ENCODE measurements at places on chromosomes 3 and 15.

GRCh38 chr3:134928392-134928791, 133.3 kb downstream of the EPHB1 start:
- DNase-seq = no peak

DNA sequence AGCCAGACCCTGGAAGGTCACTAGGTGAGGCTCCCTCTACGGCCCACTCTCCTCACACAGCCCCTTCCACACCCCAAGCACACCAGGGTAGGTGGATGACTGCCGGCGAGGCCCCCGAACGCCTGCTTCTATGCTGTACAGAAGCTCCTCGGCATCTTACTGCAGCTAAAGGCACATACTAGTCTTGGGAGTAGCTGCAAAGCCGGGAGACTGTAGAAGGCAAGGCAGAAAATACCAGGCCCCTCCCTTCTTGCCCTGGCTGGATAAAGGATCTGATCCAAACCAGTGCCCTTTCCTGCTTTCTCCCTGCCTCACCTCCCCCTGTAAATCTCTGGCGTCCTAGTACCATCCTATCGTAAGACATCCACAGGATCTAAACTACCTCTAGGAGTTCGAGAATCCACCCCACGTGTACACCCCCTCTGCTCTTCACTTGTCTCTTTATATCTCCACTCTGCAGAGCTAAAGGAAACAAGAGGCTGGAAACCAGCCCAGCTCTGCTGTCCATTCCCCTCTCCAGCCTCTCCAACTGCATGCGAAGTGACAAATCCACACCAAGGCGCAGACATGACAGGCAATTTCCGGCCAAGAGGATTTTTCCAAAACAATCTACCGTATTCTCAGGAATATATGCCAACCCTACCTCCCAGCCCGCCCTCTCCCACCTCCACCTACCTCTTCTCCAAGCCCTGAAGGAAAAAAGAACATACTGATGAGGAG, 11.8 kb downstream of the TNK2 start:
- no peak for DNase-seq

DNA sequence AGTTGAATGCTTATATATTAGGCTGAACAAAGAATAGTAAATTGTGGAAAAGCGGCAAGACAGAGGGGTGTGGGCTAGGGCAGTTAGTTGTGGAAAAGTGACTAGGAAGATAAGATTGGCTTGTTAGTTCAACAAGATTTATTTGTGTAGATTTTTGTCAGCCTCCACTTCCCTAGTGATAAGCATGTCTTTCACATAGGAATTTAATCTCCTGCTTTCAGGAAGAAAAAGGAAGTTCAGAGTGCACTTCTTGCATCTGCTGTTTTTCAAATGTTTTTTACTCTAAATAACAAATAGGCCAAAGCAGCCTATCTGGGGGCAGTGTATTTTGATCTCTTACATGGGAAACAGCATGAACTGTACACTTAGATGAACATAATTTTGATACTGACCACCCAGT, 919.9 kb downstream of the NAALADL2 start:
- no peak for DNase-seq

DNA sequence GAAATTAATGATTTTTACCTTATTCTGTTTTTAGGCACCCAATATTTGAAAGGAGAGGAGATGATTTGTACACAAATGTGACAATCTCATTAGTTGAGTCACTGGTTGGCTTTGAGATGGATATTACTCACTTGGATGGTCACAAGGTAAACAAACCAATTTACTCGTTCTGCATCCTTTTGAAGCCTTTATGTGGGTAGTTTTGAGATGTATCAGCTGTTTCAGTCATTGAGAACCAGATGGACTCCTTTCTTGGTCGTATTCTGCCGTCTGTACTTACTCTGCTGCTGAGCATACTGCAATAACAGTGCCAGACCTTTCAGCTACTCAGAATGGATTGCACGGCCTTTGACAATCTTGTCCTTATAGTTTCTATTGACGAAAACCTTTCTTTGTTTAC, 13.3 kb downstream of the DNAJB11 start:
- no peak for DNase-seq

- DNase-seq = no peak
These were observed 72.1 kb downstream of the TIGIT start for GRCh38 chr3:114365909-114366308.

GRCh38 chr3:130773366-130773765, 26.7 kb upstream of the PIK3R4 start:
- no peak for DNase-seq

- no peak for DNase-seq
These were observed 32.5 kb downstream of the TCF12 start for GRCh38 chr15:56950979-56951378.

DNA sequence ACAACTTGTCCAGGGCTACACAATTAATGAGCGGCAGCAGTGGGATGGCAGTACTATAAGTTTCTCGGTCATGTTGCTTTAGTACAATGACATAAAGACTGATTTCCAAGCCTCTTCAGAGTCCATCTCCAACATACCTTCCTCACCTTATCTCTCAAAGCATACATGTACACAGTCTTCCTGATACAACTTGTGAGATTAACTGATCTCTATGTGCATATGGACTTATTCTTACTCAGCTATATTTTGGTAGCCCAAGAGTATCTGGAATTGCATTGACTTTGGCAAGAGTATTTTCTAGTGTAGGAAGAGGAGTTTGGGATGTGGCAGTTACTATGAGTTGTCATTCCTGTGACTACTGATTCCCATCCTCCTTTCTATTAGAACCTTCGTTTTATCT, 575.0 kb downstream of the EDEM1 start:
- DNase-seq = no peak

DNA sequence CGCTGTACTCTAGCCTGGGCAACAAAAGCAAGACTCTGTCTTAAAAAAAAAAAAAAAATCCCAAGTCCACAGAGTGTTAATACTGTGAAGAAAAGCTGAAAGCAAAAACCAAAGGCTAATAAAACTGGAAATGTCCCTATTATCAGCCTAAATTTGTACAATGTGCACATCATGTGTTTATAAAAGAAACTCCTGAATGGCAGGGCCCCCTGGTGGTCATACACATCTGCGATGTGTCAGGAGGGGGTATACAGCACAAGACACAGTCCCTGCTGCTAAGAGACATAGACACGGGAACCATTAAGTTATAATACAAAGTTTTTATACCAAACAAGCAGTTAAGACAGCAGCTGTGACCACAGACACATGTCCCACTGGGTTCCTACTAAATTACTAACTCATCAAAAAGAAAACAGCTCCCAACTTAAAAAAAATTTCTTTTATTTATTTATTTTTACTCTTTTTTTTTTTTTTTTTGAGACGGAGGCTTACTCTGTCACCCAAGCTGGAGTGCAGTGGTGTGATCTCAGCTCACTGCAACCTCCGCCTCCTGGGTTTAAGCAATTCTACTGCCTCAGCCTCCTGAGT, 31.0 kb downstream of the IDH2 start:
- DNase-seq = peak; percentile 71

DNA sequence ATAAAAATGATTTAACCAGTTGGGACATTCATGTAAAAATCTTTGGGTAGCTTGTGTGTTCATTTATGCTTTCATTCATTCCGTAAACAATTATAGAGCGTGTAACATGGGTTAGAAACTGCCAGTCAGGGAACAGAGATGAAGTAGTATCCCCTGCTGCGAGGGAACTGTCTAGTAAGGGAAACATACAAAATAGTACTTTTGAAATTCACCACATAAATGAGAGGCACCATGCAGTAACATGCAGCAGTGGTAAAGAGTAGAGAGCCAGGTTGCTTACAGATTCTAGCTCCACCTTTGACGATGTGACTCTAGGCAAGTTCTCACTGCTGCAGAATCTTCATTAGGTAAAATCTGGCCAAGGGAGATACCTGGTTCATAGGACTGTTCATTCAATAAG, 938 bp downstream of the DZIP3 start:
- no peak for DNase-seq

GRCh38 chr3:42300013-42300412, 34.0 kb upstream of the CCK start:
- DNase-seq = peak; percentile 8

GRCh38 chr15:29548006-29548405, 274.3 kb downstream of the TJP1 start:
- DNase-seq = no peak

- no peak for DNase-seq
These were observed 410.5 kb downstream of the UNC13C start for GRCh38 chr15:54388746-54389145.

- no peak for DNase-seq
These were observed 75.4 kb downstream of the CDC25A start for GRCh38 chr3:48112813-48113212.

DNA sequence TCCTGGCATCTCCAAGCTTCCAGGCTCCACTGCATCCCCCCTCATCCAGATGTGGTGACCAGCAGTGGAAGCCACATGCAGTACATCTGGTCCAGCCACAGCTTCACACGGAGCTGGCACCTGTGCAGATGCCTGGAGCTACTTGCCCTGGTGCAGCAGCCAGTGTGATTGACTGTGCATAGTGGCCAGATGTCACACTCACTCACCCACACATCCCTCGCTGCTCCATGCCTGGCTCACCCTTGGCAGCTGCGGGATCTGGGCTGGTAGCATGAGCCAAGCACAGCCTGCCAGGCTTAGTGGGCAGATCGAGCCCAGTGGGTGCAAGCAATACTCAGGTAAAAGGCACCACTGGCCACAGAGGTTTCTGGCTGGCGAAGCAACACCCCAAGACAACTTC, 398.0 kb upstream of the CNTN4 start:
- no peak for DNase-seq

- DNase-seq = no peak
These were observed 6.9 kb downstream of the LRRN1 start for GRCh38 chr3:3806092-3806491.

DNA sequence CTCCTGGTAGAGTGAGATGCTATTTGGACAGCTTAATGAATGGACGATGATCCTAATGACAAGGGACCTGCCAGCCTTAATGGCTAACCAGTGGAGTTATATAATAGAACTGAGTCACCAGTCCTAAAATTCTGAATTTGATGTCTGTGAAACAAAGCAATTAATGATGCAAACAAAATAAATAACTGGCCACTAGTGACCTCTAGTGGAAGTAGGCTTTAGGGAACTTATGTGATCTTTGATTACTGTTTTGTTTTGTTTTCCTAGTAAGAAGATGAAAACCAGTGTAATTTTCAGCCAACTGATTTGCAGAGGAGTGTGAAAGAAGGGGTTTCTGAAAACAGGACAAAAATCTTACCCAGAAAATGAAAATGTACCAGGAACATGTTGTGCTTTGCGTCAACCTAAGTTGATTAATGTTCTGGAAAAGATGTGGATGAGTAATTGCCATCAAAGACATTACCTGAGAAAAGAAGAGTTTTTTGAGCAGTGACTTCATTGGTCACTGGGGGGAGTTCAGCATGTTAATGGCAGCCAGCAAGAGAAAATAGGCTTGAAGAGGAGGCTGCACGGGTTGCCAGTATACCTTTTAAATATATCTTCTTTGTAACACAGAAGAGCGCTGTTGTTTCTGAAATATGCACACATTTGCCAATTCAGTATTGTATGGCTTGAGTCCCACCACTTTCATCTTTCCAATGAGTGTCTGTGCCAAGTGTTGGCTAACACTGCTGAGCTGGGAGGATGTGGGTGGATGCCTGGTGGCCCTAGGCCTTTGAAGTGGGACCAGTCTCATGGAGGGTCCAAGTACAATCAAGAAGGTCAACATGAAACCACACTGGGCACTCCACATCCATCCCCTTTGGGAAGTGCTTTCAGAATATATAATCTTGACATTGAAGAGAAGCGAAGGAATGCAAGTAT, 9.3 kb downstream of the VEPH1 start:
- DNase-seq = no peak

DNA sequence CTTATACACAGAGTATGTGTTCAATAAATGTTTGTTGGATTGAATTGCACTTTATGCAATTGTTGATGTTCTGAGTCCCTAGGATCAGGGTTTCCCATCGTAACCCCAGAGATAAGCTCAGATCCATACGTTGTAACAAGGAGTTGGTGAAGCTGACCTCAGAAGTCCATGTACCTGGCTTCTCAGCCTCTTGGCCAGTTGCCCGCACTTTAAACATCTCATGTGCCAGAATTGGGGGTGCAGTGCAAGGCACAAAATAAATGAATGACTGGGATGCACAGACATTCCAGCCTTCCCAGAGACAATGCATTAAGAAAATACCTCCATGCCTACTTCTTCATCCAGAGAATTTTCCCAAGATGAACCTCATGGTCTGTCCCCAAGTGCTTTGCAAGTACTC, 142.9 kb upstream of the IL12A start:
- DNase-seq = no peak

GRCh38 chr3:58723173-58723572, 56.6 kb upstream of the FAM3D start:
- no peak for DNase-seq

DNA sequence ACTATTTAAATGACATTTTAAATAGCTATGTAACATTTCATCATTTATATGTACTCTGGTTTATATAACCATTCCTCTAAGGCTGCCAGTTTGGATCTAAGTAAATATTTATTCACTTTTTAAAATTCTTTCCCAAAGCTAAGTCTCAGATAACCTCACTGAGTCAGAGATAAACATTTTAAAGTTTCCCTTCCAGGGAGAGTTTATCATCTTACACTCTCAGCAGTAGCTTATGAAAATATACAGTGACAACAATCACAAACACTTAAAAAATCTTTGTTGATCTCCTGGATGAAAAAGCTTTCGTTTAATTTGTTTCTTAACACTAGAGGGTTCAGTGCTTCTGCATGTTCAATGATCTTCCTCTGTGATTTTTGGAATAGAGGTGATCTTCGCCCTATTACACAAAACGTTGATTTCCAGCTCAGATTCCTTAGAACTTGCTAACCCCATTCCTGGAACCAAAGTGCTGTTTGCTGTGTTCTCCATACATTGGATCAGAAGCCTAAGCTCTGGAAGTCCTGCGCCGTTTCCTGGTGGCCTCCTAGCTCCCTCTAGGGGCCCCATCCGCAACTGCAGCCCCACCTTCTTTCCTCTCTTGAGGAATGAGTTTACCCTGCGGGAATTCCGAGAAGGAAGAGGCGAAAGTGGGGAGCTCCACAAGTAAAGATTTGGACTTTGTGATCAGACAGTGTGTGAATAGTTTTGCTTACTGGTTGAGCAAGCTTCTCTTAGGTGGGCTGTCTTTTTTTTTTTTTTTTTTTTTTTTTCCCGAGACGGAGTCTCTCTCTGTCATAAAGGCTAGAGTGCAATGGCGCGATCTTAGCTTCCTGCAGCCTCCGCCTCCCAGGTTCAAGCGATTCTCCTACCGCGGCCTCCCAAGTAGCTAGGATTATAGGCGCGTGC, 29.3 kb upstream of the SACM1L start:
- DNase-seq = peak; percentile 56

All from germinal center (tissue), 1 donor.